Stimulated activated CD4-positive, alpha-beta T cell treated with anti-CD3 and anti-CD28 coated beads, Interleukin-2, amount 100 ng/mL, for 24 hours (primary cell): ENCODE measurements at places on chromosomes 7 and 10.

DNA sequence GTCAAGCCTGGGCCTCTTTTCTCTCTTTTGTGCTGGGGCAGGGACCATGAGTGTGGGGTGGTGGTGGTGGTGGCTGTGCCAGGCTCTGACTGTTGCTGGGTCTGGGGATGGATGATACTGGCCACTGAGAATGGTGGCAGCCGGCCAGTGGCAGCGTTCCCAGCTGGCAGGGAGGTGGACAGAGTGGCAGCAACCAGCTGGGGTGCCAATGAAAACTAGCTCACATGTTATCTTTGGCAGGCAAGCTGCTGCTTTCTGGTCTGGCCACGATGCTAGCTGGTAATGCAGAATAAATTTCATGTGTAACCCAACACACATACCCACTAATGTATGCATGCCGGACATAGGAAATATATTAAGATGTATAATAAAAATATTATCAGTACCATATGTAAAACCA lies 95.0 kb upstream of the SLC26A5 start:
- DNase-seq = no peak

DNA sequence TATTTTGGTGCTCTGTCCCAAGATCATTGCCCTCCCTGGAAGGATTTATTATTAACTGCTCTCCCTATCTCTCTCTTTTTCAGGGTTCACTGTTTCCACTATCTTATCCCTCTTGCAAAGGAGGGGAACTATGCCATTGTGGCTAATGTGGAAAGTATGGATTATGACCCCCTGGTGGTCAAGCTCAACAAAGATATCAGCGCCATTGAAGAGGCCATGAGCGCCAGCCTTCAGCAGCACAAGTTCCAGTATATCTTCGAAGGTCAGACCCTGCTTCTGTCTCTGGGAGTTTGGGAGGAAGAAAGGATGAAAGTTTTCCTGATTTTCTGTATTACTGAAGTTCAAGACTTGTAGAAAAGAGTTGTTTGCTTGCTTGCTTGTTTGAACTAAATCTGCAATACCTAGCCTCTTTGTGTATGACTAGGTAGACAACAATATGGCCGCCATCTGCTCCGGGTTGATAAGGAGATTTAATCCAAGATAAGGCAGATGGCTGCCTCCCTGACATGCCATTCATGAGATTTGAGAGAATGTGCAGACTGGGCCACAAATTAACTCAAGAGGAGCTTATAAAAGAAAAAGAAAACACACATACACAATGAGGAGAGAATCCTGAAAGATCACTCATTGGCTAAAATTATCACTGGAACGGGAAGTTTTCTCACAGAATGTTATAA lies 122.2 kb upstream of the LRGUK start:
- no peak for DNase-seq

GRCh38 chr10:121556918-121557573 lies 41.2 kb downstream of the FGFR2 start:
- DNase-seq = no peak

- no peak for DNase-seq
These were observed 48.6 kb downstream of the GTF2IRD1 start for GRCh38 chr7:74502216-74502891.

DNA sequence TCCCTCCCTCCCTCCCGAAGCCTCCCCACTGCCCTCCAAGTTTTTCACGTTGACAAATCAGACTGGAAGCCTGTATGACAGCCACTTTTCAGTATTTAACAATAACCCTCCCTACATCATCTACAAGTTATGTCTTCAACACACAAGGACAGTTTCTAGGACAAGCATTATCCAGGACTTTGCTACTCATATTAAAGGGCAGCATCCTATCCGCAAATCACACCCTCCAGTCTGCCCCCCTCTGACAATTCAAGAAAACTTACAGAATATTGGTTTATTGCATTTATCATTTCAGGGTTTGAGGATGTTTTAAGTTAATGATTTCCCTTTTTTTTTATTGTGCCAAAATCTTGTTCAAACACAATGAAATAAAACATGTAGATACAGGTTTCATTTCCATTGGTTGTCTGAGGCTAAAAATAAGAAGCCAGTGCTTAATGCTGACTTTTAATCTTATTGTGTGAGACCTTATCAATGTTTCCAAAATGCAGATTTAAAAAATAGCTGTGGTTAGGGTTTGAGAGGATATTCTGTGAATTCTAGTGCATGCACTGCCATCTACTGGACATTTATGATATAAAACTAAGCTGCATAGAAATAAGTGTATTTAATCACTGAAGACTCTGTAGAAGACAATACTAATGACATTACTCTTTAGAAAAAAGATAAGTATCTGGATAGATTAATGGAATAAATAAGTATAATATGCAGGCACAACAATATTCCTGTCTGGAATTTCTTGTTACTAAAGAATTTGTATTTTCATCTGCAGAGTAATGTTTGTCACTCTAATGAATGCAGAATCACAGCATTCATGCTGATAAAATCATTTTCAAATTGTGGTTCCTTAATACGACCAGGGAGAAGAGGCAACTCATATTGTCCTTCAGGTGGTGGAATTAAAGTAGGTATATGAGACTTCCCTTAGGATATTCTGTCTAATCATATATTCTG lies 64.1 kb downstream of the CAV1 start:
- no peak for DNase-seq
